ENCODE measurements at places on chromosomes 16 and 17.

DNA sequence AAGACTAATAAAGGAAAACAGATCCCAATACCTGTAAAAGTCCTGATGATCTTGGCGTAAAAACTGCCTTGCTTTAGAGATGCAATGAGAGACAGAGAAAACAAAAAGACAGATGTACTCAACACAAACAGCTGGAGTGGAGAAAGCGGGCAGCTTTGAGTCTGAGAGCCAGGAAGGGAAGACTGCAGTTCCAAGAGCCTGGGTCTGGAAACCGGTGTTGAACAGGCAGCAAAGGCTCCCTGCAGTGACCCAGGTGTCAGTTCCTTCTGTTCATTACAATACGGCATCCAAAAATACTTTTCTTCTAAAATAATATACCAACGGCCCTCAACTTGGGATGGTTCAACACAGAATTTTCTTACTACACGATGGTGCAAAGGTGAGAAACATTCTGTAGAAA, 29.6 kb downstream of the VPS53 start:
- DNase-seq, result no peak

DNA sequence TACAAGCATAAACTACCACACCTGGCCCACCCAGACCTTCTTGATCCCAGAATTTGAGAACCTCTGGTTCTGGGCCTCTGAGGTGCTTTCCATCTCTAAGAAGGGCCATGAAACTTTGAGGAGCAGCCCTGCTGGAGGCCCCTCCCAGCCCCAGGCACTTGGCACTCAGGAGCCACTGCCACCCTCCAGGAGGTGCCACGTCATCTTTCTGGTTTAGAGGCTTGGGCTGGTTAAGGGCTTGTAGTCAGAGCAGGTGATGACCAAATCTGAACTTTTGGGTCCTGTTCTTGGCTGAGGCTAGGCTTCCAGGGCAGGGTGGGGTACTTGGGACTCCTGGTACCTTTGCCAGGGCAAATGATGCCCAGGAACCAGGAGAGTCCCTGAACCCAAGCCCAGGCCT, 13.8 kb upstream of the DLX4 start:
- DNase-seq, result no peak

GRCh38 chr16:86507173-86508027, 2.9 kb upstream of the FOXF1 start:
- DNase-seq, result no peak

GRCh38 chr16:70725912-70726828, 40.3 kb upstream of the MTSS2 start:
- DNase-seq, result peak; percentile 48

GRCh38 chr17:16930571-16931317, 41.2 kb downstream of the TNFRSF13B start:
- no peak for DNase-seq

- no peak for DNase-seq
Measured at GRCh38 chr17:63950940-63951907, 19.1 kb upstream of the CD79B start.

- DNase-seq, result no peak
Measured at GRCh38 chr16:47051031-47051430, 77.6 kb upstream of the DNAJA2 start.

GRCh38 chr16:49670627-49671026, 185.3 kb downstream of the ZNF423 start:
- DNase-seq, result no peak

GRCh38 chr17:57993471-57994365, 5.7 kb upstream of the VEZF1 start:
- peak; percentile 59 for DNase-seq

- DNase-seq, result no peak
Measured at GRCh38 chr17:70539132-70539924, 370.0 kb downstream of the KCNJ2 start.

- DNase-seq, result peak; percentile 15
Measured at GRCh38 chr16:85330694-85331188, 218.5 kb upstream of the CIBAR2 start.

DNA sequence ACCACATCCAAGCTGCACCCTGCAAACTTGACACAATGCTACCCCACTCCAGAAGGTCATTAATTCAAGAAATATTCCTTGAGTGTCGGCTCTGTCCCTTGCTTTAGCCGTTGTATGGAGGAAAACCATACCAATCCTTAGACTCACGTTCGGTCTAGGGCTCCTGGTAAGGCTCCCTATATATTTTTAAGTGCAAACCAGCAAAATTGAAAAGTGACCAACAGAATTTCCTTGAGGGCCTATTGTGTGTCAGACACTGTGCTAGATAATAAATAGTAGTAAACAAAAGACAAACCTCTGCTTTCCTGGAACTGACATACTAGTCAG, 390 bp upstream of the BBS2 start:
- no peak for DNase-seq

- DNase-seq, result no peak
Measured at GRCh38 chr16:57797526-57798266, 4.6 kb downstream of the KIFC3 start.

- no peak for DNase-seq
Measured at GRCh38 chr17:41013606-41014005, 4.7 kb upstream of the KRTAP3-1 start.

- DNase-seq, result no peak
Measured at GRCh38 chr16:77998350-77999023, 23.9 kb upstream of the CLEC3A start.

GRCh38 chr17:1244606-1245012, 25.6 kb upstream of the BHLHA9 start:
- no peak for DNase-seq

- no peak for DNase-seq
Measured at GRCh38 chr16:24046442-24046841, 209.7 kb upstream of the CACNG3 start.

GRCh38 chr16:10971560-10971961, 27.2 kb downstream of the CLEC16A start:
- DNase-seq, result peak; percentile 56

GRCh38 chr17:44314869-44315661, 6.7 kb downstream of the RUNDC3A start:
- DNase-seq, result peak; percentile 70

DNA sequence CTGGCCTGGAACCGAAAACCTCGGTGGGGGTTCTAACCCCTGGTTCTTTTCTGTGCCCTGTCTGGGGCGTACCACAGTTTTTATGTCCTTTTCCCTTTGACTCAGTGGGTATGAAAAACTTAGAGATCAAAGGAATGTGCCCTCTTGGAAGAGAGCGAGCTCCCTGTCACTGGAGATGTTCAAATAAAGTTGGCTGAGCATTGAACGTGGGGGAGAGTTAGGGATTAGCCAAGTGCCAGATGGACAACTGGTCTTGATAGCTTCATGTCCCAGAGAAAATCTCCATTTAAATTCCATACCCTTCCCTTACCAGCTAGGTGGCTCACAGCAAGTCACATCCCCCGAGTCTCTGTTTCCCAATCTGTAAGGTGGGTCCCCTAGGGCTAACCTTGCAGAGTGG, 9.5 kb downstream of the ADGRG1 start:
- DNase-seq, result no peak

- DNase-seq, result no peak
Measured at GRCh38 chr16:55508941-55509931, at the start of gene LPCAT2. LPCAT2 (plus strand) TSS chr16:55509072; CDS start chr16:55509182, 110 bp downstream.

- DNase-seq, result no peak
Measured at GRCh38 chr17:40615068-40615840, 32.4 kb downstream of the SMARCE1 start.

DNA sequence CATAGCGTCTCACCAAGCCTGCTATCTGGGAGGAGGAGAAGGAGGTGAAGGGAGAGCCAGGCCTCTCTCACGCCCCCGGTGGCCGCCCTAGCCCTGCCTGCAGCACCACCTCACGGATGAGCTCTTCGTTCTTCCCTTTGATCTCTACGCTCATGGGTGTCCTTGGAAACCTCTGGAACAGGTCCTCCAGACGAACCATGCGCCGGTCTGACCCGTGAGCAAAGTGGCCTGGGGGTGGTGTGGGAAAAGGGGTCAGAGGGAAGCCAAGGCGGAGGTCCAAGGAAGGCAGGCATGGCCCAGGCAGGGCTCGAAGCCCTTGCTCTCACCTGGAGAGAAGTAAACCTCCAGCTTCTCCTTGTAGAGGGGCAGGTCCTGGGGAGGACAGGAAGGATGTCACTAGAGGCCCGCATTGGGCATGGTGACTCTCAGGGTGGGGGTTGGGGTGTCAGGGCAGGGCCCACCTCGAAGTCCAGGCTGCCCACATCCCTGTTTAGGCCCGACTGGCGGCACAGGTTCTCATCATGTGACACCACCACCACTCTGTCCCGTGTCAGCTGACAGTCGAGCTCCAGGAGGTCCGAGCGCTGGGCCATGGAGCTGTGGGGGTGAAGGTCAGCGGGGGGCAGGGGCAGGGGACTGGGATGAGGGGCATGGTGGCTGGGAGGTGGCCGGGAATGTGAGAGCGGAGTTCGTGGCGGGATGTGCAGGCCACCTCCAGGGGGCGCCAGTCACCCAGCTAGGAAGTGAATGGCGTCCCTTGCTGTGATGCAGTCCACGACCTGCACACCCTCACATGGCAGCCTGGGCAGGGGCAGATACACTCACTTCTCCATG, 923 bp downstream of the GDPD3 start:
- DNase-seq, result no peak

GRCh38 chr17:75959839-75960511, 19.0 kb downstream of the ACOX1 start:
- no peak for DNase-seq

DNA sequence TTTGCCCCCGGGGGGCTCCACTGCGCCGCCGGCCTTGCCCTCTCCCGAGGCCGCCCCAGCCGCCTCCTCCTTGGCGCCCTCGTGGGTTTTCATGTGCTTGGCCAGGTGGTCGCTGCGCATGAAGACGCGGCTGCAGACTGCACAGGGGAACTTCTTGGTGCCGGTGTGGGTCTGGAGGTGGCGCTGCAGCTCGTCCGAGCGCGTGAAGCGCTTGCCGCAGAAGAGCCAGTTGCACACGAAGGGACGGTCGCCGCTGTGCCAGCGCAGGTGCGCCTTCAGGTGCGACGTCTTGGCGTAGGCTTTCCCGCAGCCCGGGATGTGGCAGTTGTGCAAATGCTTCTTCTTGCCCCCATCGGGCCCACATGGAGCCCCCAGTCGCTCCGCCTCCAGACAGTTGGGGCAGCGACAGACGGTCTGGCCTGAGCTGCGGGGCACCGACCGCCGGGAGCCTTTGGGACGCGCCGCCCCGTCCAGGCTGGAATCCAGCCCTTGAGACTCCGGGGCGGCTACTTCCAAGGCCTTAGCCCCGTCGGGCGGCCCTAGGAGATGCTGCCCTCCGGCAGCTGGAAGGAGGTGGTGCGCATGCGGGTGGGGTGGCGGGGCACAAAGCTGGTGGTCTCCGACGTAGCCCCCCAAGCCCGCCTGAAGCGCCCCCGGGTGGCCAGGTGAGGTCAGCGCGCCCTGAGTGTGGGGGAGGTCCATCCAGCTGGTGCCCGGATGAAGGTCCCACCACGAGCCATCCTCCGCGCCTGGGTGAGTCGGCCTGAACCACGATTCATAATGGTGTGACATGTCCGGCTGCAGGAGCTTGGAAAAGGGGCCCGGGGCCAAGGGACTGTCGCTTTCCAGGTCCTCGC, 3.4 kb downstream of the SP6 start:
- no peak for DNase-seq

- DNase-seq, result no peak
Measured at GRCh38 chr17:33389504-33390135, 96.5 kb upstream of the ASIC2 start.

DNA sequence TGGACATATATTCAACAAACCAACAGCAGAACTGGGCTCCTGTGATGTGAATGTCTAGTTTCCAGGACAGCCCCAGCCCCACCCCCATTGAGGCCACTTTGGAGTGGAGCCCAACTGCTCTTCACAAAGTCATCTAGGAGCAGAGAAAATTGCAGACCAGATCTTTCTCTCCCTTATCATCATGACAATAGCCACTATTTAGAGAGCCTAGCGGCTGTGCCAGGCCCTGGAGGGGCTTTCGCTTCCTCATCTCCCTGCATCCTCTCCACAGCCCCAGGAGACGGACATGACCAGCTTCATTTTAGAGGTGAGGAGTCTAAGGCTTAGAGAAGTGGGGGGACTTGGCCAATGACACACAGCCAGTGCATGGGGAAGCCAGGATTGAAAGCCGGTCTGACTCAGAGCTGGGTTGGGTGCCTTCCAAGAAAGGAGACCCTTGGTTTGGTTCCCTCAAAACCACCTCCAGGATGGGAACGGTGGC, 1.4 kb downstream of the PRSS8 start:
- DNase-seq, result no peak

GRCh38 chr16:69706256-69706974, 19.9 kb downstream of the NQO1 start:
- no peak for DNase-seq

DNA sequence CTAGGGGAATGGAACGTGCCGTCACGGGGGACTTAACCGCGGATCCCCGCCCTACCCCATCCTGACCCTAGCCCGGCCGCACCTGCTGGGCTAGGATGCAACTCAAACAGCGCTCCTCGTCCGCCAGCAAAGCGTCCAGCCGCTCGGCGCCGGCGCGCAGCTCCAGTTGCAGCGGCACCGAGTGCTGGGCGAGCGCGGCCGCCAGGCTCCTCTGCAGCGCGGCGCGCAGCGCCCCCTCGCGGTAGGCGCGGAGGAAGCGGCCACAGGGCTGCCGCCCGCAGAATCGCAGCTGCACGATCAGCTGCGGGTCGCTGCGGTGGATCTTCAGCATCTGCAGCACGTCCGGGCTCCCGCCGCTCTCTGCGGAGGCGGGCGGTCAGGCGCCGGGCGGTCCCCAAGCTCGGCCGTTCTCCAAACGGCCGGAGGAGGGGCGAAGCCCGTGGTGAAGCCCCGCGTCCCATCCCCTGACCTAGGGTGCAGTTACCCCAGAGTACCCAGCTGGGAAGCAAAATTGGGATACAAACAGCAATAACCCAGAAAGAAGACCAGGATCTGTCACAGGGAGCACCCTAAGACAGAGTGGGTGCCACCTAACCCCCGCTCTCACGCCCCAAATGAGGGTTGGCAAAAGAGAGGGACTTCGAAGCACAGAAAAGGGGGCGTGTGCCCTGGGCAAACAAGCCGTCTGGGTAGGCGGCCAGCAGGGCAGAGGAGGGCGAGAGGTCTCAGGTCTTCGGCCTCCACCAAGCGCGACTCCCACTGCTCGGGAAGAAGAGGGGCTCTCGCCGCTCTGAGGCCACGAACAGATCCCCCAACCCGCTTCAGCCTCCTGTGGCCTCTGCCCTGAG, 4.2 kb downstream of the TRADD start:
- no peak for DNase-seq

GRCh38 chr16:23160082-23160481, 10.8 kb upstream of the USP31 start:
- DNase-seq, result no peak

GRCh38 chr16:75579281-75579834, 13.2 kb downstream of the GABARAPL2 start:
- DNase-seq, result no peak

GRCh38 chr17:42309142-42309541, 20.8 kb downstream of the STAT5A start:
- no peak for DNase-seq

GRCh38 chr17:72613806-72614292, 478.6 kb downstream of the SLC39A11 start:
- no peak for DNase-seq

- DNase-seq, result no peak
Measured at GRCh38 chr17:10776381-10776780, 27.5 kb downstream of the TMEM238L start.

- no peak for DNase-seq
Measured at GRCh38 chr16:46996952-46997458, 23.5 kb upstream of the DNAJA2 start.
